ENCODE measurements at places on chromosomes 5 and 9.
A peak's percentile ranks its signal among the peaks of the same experiment; 100 is the strongest.

- no peak for DNase-seq
Observed at GRCh38 chr5:81837667-81838306, 86.9 kb upstream of the SSBP2 start.

DNA sequence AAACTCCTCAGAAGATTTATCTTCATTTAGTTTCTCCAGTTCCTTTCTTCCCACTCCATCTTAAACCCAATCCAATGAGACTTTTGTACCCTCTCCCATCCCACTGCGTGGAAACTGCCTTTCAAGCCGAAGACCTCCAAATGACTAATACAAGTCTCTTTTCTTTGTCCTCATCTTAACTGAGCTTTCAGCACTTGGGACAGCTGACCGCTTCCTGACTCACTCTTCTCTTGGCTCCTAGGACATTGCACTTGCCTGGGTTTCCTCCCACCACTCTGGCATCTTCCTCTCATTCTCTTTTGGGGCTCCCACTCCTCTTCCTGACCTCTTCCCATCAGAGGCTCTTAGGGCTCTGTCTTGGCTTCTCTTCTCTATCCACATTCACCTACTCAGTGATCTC, 243.7 kb downstream of the HSPA4 start:
- DNase-seq = no peak

DNA sequence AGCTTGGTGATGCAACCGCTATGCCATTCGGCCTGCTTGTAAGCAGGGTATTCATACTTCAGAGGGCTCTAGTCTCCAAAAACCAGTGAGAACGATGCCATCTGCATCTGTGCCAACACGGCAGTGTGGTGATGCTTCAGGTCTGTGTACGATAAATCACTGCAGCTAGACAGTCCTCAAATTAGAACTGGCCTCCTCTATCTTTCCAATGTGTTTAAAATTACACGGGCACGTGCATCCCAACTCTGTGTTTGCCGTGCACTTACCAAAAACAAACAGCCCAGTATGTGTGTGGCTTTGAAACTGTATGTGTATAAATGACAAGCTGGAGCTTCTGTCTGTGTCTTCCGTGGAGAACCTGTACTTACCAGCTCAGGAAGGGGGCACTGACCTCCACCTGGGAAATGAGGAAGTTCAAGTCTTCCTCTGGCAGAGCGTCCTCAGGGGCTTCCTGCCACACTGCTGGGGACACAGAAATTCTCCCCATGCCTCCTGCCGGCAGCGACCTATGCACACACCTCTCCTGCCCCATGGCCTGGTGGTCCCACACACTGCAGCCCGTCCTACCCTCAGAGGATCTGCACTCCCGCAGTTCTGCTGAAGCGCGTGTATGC, 12.3 kb downstream of the MED10 start:
- no peak for DNase-seq

- no peak for DNase-seq
Observed at GRCh38 chr5:118604106-118604505, 384.2 kb downstream of the DTWD2 start.

DNA sequence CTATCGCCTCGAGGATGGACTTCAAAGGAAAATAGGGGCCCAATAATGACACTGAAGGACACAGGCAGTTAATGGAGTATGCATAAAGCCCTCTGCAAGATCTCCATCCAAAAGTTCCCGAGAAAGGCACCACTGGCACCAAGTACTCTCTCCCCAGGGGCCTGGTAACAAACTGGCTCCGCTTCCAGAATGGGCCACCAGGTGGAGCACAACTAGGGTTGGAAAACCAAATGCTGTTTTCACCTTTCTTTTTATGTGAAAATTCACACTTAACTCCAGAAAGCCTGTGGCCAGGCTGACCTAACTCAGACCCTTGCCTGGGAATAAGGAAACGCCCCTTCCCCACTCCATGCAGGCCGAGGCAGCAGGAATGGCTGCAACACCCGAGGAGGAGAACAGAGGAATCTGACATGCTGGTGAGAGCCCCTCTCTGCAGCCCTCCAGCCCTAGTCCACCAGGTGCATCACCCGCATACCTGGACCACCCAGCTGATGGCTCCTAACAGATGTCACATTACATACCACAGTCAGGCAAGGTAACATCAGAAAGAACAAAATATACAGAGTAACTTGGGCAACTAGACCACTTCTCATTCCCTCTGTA, 42.8 kb downstream of the CAMSAP1 start:
- DNase-seq = peak; percentile 53

GRCh38 chr5:173718469-173718868, 102.0 kb upstream of the BOD1 start:
- DNase-seq = no peak

DNA sequence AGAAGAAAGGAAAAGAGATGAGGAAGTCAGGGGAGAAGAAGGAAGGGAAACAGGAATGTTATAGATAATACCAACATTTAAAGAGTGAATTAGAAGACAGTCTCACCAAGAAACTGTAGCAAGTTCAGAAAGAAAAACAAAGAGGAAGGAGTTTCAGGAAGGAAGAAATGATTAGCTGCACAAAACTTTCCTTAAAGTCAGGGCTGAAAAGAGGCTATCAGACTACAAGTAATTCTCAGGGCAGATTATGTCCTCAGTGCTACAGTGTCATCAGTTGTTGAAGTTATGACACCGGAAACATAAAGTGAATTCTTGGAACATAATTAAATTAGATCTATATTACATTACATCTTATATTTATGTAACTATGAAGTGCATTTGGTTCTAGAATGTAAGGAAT, 226.9 kb downstream of the ARRDC3 start:
- DNase-seq = no peak

DNA sequence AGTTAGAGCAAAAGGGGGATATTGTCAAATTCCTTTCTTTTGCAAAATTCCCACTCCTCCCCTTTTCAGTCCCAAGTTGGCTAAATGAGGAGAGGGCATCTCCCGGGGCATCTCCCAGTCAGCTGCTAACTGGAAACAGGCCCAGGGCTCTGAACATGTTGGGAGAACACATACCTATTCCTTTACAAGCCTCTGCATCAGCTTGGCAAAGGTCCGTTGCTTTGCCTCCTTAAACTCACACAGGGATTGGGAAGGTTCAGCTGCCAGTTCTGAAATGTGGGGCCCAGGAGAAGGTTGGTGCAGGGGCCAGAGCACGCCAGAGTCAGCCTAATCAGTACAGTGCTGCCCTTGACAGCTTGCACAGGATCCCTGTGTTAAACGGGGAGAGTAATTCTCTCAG, 11.0 kb upstream of the DMRT3 start:
- DNase-seq = no peak

DNA sequence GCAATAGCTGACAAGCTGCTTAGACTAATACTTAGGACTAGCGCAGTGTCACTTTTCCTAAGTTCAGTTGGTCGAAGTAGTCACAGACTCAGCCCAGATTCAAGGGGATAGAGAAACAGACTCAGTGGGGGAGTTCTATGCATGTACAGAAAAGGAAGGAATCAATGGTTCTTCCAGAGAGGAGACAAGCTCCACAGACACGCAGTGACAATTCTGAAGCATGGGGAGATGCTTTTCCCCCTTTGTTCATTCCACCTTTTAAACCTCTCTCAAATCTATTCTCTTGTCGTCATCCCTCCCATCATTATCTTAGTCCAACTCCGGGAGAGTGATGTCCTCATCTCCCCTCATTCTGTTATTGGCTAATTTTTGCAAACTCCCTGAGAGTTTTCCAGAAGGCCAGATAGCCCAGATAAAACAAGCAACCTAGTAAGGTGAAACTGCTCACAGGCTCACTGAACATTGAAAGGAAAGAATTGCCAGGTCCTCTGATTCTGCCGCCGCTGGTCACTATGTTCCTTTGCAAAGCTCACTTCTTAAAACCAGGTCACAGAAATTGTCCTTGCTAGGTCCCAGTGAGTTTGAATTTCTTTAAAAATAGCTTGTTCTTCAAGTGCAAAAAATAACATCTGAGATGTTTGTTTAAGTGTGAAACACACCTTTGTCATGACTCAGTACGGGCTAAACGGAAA, 13.4 kb upstream of the STRBP start:
- DNase-seq = no peak

DNA sequence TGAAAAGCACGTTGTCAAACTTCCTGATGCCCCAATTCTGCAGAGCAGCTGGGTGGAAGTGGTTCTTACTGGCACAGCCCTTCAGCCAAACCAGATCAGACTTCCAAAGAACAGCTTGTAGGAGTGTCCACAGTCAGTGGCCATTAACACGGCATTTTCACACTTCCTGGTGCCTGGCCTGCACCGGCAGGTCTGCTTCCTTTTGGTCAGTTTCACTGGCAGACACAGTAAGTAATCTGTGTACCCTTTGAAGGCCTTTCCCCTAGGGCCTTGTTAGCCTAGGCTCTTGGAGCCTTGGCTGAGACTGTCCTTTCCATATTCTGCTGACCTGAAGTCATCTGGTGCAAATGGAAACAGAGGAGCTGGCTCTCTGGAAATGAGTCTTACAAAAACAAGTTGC, 297.5 kb upstream of the TNC start:
- no peak for DNase-seq

- no peak for DNase-seq
Observed at GRCh38 chr9:98804083-98804482, 3.4 kb upstream of the GALNT12 start.

DNA sequence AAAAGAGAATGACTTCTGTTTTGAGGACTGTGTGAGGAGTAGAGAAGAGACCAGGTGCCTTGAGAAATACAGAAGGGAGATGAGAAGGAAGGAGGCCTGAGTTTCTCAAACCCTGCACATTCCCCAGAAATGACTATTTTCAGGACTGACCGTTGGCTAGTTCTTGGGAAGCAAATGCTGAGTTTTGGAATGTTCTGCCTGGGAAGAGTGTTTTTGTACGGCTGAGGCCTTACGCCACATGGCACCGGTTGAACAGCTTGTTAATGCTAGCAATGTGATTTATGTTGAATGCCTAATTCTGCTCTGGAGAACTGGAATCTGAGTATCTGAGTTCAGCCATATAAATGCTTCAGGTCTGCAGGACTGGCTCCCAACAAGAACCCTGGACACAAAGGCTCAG, 152.7 kb upstream of the ADAMTS16 start:
- no peak for DNase-seq

- peak; percentile 10 for DNase-seq
Observed at GRCh38 chr5:133610489-133611356, 1.6 kb downstream of the FSTL4 start.

DNA sequence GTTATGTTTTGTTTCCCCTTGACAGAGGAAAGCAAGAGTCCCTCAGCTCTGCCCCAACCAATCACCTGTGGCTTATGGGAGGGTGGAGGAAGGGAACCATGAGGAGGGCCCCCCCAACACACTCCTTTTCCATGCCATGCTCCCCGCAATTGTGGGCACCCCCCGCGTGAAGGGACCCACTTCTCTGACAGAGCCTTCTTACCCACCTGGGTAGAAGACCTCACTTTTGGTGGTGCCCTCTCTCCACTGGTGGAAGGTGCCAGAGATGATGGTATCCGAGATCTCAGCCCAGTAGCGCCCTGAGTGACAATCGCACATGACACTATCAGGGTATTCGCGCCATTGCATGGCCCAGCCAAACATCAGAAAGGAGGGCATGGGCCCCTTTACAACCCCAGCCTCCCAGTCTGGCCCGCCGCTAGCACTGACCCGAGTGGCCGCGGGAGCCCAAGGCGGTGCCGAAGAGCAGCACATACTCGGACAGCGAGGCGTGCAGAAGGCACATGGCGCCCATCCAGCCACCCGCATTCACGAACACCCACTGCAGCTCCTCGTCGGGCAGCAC, 714 bp downstream of the SIGMAR1 start:
- DNase-seq = no peak

DNA sequence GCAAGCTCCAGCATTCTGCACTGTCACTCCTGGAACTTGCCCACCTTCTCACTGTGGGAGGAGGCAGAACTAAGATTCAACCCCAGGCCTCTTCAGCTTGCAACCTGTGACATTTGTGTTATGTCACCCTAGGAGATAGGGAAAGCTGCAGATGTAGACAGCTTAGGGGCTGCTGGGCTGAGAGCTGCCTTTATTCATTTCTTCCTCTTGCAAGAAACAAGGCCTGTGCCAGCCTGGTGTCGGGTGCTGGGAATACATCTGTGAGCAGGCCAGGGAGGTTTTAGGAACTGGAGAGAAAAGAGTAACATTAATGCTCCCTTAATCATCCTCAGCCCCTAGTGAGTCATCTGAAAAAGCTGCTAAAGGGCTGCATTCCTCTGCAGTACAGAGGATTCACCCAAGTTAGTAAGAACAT, 101.8 kb downstream of the FGF18 start:
- no peak for DNase-seq

GRCh38 chr9:128819716-128820664, 1.7 kb downstream of the ENDOG start:
- no peak for DNase-seq

DNA sequence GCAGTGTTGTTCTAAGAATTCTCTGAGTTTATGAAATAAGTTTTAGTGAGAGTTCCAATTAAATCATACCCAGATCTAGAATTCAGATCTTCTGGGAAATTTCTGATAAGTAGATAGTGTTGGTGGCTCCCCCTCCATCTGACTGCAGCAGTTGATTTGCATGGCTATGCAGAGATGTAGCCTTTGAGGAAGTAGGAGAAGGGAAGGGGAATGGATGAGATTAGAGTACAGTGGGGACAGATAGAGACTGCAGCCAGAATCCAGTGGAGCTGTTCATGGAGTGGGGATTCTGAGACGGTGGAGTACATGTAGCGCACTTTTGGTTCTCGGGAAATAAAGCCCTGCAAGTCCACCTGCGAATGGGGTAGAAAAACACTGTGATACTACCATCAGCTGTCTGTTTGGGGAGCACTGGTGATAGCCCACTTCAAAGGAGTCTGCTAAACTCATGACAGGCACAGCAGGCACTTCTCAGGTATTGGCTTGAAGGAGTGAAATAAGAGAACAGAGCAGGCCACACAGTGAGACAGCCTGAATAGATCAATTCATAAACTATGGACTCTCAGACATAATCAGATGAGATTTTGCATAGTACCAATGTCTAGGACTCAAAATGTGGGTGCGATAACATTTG, 96.8 kb downstream of the ALDH1A1 start:
- no peak for DNase-seq

GRCh38 chr5:140224658-140225057, 49.7 kb downstream of the CYSTM1 start:
- DNase-seq = no peak

DNA sequence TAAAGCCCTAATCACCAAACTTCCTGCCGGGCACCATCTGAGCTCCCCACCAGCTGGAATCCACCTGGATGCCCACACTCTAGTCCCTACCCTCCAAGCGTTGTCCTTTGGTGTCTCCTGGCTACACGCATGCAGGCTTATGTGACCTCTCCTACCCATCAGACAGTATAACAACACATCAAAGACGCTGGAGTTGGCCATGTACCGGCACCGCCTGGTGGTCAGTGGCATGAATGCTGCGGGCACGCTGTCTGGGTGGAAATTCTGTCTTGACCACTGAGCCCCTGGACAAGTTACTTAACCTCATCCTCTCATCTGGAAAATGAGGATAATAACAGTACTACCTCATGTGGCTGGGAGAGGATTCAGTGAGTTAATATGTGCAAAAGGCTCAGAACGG, 23.4 kb upstream of the CORO2A start:
- DNase-seq = peak; percentile 6

- DNase-seq = no peak
Observed at GRCh38 chr5:130166839-130167490, 262.7 kb downstream of the CHSY3 start.

Measured in CD4-positive, alpha-beta T cell treated with Interleukin-4 for 4 hours (primary cell).